ENCODE measurements at places on chromosomes 4 and X.

GRCh38 chrX:84240848-84241565 lies 53.0 kb upstream of the RPS6KA6 start:
- no peak for DNase-seq

GRCh38 chrX:3526731-3527130 lies 180.3 kb upstream of the MXRA5 start:
- no peak for DNase-seq

- no peak for DNase-seq
These were observed 22.4 kb upstream of the ARMCX4 start for GRCh38 chrX:101462892-101463291.

DNA sequence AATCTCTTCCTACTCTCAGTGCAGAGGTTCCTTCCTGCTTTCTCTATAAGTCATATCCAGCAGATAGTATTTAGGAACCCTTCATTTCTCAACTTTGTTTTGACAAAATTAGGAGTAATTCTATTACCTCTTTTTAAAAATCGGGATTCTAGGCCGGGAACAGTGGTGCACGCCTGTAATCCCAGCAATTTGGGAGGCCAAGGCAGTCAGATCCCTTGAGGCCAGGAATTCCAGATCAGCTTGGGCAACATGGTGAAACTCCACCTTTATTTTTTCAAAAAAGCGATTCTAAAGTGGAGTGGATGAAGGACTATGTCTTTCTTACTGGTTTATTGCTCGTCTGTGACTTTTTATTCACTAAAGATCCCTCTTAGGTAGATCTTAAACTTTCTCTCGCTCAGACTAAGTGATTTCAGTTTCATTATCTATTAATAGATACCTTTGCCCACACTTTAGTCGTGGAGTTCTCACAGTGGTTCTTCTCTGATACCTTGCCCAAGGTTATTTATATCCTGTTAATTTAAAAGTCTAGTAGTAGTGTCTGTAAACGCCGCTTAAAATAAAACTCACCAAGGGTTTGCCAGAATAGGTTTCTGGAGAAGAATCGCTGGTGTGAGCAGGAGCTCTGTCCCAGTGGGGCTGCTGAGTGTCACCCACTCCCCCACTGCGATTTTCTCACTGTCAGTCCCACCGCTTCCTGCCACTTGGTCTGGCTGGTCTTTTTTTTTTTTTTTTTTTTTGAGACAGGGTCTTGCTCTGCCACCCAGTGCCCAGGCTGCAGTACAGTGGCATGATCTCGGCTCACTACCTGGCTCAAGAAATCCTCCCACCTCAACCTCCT lies 27.0 kb upstream of the TMEM131L start:
- DNase-seq, result peak; percentile 15

- DNase-seq, result no peak
These were observed 132.1 kb upstream of the CXCL13 start for GRCh38 chr4:77473509-77473908.

DNA sequence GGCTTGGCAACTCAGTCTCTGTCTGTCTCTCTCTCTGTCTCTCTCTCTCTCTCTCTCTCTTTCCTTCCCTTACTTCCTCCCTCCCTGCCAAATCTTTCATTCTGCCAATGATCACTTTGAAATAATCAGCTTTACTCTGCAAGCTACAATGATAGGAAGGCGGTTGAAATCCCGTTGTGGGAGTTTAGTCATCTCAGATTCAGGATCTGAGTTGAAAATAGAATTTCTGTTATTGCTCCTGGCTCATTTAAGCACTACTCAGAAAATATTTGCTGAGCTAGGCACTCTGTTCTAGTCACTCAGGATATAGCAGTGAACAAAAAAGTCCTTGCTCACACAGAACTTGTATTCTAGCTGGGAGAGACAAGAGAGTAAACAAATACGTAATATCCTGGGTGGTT lies 56.3 kb upstream of the DCTD start:
- no peak for DNase-seq

All from stimulated activated CD4-positive, alpha-beta T cell treated with anti-CD3 and anti-CD28 coated beads, Interleukin-4, amount 100 ng/mL, for 1 hour (primary cell).